ENCODE measurements at places on chromosomes 6 and 20.

- no peak for DNase-seq
These were observed 244.2 kb upstream of the RIMS1 start for GRCh38 chr6:71642120-71642519.

DNA sequence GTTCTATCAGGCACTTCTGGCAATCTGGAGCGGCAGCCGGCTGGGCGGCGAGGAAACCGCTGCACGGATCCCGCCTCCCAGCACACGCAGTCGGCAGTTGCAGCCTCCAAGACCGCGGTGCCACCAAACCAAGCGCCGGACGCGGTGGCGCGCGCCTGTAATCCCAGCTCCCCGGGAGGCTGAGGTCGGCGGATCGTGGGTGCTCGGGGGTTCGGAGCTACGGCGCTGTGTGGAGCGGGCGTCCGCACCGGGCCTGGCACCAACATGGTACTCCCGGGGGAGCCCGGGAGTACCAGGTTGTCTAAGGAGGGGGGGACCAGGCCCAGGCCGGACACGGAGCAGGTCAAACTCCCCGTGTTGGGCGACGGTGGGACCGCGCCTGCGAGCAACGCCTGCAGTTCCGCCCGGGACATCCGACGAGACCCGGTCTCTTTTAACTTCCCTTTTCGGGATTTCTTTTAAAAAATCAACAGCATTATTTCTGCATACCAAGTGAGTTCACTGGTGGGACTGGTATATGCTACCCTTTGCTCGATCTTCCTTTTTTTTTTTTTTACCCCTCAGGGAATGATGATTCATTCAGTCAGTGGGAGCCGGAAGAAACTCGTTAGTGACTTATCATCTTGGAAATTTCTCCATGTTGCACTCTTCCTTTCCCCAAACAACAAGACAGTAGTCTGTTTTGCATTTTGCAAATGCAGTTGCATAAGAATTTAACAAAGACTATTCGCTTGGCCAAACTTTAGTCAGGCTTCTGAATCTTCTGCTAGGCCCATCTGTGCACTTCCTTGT lies 27.6 kb downstream of the ZNF311 start:
- no peak for DNase-seq

GRCh38 chr6:149170564-149171452 lies 146.7 kb upstream of the TAB2 start:
- peak; percentile 33 for DNase-seq

GRCh38 chr20:8049310-8049709 lies 29.7 kb upstream of the TMX4 start:
- DNase-seq, result no peak

DNA sequence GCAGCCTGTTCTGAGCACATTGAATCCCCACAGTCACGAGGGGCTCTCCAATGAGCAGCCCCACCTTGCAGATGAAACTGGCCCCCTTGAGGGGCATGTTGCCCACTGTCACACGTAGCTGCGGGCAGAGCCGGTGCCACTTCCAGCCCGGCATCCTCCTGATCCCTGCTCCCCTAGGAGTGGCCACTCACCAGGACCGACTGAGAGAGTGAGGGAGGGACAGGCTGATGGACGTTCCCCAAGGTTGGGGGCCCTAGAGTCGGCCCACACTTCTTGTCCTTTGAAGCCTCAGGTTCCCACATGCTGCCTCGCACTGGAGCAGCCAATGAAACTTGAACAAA lies 10.5 kb downstream of the ENTPD6 start:
- no peak for DNase-seq

- no peak for DNase-seq
These were observed 16.6 kb downstream of the ADRM1 start for GRCh38 chr20:62319346-62319909.

GRCh38 chr20:42740226-42740870 lies 449.4 kb downstream of the PTPRT start:
- DNase-seq, result no peak

DNA sequence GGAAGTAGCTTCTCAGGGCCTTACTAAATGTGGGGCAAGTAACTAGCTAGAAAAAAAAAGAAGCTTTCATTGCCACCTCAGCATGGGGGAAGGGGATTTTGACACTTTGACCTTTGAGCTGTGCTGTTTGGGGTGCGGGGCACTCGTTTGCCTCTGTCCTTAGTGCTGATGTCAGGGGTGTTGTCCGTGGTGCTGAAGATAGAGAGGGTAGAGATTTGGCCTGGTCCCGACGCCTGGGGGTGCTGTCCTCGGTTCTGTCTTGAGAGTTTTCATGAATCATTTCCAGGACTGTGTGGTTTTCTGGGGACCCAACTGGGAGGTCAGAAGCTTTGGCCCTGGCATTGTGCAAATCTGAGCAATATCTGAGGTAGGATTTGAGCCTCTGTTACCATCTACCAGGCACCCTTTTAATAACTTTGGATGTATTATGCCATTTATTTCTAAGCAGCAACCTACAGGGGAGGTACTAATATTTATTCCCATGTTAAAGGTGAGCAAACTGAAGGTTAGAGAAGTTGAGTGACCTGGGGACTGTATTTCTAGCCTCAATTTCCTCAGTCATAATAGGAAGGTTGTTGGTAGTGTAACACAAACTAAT lies 78.0 kb downstream of the DLGAP4 start:
- DNase-seq, result no peak

- no peak for DNase-seq
These were observed 637.4 kb downstream of the MMUT start for GRCh38 chr6:48825501-48826151.

DNA sequence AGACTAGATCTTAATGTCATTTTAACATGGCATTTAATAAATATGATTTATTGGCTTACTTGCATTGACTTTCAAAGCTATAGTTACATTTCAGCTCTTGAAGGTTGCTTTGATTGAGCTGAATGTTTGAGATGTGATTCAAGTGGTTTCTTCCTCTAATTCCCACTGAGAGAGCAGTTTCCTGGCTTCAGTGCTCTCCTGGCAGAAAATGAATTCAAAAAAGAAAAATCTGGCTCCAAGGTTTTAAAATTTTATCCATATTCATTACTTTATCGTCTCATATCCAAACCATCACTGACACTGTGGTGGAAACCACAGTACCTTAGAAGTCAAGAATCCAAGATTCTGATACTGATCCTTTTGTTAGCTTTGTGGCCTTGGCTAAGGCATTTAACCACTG lies 263.1 kb upstream of the HSF2 start:
- no peak for DNase-seq

DNA sequence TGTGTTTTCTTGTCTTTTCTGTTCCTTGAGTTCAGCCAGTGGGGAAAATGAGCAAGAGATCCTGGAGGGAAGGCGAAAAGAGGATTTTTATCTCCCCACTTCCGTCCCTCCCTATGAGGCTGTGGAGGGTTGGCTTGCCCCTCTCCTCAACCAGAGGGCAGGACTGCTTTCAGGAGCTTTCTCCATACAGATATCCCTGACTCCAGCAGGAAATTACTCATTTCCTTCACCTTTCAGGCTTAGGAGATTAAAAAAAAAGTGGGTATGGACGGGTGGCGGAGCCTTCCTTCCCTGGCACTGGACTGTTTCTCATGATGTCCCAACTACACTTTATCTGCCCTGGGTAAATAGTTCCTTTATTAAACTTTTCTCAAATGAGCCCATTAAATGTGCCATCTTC lies 241.2 kb downstream of the FRK start:
- no peak for DNase-seq

GRCh38 chr20:35510951-35511735 lies 18.3 kb downstream of the C20orf173 start:
- no peak for DNase-seq

- DNase-seq, result no peak
These were observed 26.5 kb downstream of the SULF2 start for GRCh38 chr20:47758517-47759450.

DNA sequence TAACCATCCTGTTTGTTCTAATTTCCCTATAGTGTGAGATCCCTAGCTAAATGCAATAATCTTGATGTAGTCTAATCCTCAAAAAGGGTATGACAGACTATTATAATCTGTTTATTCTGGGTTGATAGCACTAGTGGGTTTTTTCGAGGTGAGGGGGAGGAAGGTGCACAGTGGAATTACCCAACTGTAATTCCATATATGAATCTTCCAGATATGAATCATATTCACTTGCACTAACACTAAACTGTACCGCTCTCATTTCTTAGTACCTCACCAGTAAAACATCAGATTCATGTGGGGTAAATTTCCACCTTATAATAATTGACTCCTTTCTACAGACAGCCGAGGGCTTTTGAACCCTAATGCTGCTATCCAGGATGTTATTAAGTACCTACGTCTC lies 16.5 kb downstream of the NCOA7 start:
- DNase-seq, result no peak

GRCh38 chr6:108133594-108134179 lies 32.1 kb upstream of the NR2E1 start:
- peak; percentile 16 for DNase-seq

GRCh38 chr20:24590178-24590982 lies 121.0 kb downstream of the SYNDIG1 start:
- no peak for DNase-seq

Measured in NCI-H1092 (cell line).